ENCODE measurements at places on chromosomes 11 and 22.

DNA sequence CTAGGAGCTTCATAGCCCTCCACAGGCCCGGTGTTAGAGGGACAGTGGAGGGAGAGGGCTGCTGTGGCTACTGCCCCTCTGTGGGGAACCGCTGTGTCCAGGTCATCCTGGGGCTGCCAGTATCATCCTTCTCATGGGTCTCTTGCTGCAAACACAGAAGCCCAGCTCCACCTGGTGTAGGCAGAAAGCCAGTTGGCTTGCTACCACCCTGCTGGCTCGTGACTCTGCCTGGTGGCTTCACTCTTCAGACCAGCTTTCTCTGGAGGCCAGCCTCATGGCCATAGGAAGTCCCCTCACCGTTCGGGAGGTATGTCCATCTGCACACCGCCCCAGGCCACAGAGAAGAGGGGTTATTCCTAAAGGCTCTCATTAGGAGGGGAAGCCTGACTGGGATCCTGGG is 19.4 kb upstream of the SUSD2 start:
- DNase-seq = no peak

DNA sequence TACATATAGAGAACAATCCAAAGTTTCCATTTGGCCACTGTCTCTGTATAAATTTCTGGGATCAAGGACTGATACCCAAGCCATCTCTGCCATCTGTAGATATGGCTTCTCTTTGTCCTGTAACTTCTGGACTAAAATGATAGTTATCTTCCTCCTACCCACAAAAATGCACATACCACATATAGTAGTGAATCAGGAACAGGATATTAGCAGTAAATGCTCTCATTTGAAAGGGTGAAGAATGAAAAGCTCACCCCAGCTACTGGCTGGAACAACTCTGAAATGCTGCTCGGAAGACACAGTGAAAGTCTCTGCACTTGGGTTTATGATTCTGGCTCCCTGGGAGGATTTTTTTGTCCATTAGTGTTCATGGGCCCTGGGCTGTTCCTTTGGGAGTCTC is 856.4 kb upstream of the LRRC4C start:
- DNase-seq = no peak

DNA sequence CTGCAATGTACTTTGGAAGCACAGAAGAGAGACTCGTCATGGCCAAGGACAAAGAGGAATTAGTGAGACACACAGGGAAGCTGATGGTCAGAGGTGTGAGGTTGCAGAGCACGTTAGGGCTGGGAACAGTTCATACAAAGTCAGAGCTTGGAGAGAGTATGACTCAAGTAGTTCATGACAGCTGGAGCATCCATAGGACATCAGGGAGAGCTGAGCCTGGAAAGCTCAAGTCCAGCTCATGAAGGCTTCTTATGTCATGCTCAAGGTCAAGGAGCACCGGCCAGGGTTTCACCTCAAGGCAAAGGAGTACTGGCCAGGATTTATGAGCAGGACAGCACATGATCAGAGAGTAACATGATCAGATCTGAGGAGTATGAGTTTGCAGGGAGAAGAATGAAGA is 64.6 kb upstream of the CHST1 start:
- no peak for DNase-seq

DNA sequence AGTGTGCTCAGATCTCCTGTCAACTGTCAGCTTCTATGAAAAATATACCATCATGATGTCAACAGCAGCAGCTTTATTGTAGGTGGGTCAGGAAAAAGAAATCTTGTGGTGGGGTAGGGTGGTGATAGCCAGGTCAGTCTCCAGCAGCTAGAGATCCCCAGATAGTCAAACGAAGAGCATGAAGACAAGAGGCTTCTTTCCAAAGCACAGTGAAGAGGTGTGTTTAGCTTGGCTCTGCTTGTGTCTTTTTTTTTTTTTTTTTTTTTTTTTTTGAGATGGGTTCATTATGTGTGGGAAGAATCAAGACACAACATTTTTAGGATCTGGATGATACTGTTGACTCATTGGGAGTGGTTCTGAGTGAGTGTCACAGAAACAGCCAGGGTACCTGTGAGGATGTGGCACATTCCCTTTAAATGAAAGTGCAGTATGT is 1075.5 kb downstream of the NTM start:
- DNase-seq = no peak

DNA sequence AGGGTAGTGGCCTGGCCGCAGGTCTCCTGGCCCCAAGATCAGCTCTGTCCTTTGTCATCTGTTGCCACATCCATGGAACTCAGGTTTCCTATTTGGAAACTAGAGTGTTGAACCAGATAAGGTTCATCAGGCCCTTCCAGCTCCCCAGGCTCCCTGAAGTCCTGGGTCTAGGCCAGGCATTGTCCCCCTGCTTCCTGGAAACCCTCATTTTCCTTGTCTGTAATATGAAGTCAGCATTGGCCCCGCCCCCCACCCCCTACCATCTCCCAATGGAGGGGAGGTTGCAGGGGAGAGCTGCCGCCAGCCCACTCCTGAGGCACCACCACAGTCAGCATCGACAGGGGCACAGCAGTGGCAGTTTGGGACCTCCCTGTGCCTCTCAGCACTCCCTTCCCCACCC is 9.0 kb upstream of the MS4A10 start:
- no peak for DNase-seq

DNA sequence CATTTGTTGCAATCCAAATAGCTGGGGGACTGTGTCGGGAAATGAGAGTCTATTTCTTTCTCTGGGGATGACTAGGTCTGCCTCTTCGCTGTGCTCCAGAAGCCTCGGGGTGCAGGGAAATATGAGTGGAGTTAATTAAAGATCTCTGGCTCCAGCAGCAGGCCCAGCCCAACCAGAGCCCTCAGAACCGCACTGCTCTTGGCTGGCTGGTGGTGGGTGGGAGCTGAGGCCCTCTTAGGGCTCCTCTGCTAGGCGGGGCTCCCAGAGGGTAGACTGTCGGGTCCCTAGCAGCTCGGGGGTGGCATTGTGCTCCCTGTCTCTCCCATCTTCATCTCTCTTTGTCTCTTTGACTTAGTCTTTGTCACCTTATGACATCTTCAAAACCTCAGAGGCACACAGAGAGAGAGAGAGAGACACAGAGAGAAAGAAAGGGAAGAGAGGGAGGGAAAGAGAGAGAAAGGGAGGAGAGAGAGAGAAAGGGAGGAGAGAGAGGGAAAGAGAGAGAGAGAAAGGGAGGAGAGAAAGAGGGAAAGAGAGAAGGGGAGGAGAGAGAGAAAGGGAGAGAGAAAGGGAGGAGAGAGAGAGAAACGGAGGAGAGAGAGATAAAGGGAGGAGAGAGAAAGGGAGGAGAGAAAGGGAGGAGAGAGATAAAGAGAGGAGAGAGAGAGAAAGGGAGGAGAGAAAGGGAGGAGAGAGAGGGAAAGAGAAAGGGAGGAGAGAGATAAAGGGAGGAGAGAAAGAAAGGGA is 20.2 kb downstream of the MPPED1 start:
- no peak for DNase-seq

DNA sequence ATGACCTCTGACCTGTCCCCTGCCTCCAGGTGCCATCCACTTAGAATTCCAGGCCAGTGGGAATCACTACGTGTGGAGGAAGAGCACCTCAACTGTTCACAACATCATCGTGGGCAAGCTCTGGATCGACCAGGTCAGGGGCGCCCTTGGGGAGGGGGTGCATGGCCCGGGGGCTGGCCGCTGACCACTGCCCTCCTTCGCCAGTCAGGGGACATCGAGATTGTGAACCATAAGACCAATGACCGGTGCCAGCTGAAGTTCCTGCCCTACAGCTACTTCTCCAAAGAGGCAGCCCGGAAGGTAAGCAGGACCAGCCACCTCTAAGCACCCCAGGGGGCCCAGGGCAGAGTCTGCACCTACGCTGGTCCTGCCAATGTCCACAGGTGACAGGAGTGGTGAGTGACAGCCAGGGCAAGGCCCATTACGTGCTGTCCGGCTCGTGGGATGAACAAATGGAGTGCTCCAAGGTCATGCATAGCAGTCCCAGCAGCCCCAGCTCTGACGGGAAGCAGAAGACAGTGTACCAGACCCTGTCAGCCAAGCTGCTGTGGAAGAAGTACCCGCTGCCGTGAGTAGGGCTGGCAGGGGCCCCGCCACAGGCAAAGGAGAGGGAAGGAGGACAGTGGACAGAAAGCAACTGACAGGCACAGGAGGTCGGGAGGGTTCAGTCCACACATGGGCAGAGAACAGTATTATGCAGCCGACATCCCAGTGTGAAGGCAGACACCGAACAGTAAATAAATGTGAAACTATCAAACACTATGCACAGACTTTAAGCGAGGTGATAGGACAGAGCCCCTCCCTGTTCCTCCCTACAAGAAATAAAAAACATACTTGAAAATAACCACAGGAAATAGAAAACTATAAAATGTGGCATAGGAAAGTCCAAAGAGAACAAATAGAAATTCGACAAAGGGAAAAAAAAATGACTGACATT is 74.9 kb downstream of the MORC2 start:
- no peak for DNase-seq

DNA sequence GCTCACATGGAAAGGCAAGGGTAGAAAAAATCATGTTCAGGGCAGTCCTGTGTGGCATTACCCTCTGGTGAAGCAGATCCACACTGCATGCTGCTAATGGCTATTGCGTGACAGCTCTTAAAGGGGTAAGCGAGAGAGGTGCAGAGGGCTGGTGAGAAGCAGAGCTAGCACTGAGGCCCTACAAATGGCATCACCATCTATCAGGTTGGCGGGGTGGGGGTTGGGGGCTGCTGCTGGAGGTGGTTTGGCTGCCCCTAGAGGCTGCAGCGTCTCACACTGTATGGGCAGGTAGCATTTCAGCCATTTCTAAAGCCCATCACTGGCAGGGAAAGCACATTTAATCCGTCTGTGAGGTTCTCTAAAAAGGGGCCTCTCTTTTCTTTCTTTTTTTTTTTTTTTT is 16.9 kb upstream of the TMA7B start:
- no peak for DNase-seq

- no peak for DNase-seq
Measured at GRCh38 chr22:41036924-41037323, 55.5 kb upstream of the EP300 start.
